ENCODE measurements at places on chromosomes 6 and 20.

DNA sequence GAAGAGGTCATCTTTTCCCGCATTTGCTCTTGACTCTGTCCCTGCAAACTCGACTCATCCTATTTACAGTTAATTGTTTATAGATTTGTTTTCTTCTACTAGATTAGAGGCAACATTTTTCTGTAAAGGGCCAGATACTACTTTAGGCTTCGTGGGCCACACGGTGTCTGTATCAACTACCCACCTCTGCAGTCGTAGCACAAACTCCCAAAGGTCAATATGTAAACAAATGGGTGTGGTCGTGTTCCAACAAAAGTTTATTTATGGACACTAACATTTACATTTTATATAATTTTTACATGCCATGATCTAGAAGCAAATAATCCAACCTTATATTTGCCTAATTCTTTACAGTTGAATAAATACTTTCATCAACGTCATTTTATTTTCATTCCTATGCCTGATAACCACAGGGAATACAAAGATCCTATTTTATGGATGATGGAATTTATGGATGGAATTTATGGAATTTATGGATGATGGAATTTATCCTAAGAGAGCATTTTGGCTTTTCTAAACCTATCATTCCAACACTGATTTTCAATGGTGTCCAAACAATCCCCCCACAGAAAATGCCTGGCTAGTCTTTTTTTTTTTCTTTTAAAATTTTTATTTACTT is 232.8 kb downstream of the MYLK4 start:
- DNase-seq: no peak

GRCh38 chr6:94953867-94954631 is 623.3 kb upstream of the MANEA start:
- no peak for DNase-seq

DNA sequence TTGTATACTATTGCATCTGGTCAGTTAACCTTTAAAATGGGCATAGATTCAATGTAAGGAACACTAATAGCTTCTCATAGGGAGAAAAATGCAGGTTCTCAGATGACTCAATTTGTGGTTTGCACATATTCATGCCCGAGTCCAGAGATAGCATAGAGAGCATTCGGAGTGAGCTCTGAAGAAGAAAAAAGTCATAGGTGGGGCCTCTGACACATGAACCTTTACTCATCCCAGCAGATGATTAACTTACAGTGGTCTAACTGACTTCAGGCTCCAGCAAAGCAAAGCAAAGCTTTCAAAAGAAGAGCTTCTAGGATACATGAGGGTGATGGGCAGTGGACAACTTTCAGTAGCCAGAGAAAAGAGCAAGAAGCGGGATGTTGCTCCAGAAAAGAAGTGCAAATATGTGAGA is 55.3 kb upstream of the BTN3A2 start:
- no peak for DNase-seq

DNA sequence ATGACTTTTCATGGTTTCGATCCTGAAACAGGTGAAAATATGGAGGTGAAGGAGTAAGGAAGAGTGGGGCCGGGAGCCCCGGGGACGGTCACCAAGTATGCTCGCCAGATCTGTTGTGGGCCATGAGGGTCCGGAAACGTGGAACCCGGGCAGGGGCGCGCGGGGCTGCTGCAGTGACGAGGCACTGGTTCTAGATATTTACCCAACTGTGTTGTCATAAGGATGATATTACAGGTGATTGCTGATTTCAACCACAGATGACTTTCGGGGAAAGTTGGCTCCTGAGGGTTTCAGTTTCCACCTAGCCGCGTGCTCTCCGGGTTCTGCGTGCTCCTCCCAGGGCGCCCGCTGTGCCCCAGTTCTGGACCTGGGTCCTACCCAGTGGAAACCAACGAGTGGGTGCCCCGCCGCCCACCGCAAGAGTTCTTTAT is 12.2 kb downstream of the RAET1G start:
- DNase-seq: no peak

GRCh38 chr6:162046324-162046723 is 681.2 kb downstream of the PRKN start:
- no peak for DNase-seq

DNA sequence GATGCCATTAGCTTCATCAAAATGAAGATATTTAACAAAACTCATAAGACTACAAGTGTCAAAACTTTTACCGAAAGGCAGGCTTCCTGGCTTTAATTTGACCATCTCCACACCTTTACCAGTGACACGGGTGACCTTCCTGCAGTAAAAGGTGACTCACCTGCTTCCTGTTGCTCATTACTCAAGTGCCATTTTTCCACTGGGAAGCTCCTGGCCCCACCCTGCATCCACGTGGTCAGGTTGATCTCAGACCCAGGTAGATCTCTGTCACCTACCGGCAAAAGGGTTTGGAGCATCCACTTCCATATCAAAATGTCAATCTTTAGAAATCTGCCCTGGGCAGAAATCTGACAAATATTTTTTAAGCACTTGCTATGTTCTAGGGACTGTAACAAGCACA is 31.9 kb upstream of the CDH4 start:
- DNase-seq: no peak

DNA sequence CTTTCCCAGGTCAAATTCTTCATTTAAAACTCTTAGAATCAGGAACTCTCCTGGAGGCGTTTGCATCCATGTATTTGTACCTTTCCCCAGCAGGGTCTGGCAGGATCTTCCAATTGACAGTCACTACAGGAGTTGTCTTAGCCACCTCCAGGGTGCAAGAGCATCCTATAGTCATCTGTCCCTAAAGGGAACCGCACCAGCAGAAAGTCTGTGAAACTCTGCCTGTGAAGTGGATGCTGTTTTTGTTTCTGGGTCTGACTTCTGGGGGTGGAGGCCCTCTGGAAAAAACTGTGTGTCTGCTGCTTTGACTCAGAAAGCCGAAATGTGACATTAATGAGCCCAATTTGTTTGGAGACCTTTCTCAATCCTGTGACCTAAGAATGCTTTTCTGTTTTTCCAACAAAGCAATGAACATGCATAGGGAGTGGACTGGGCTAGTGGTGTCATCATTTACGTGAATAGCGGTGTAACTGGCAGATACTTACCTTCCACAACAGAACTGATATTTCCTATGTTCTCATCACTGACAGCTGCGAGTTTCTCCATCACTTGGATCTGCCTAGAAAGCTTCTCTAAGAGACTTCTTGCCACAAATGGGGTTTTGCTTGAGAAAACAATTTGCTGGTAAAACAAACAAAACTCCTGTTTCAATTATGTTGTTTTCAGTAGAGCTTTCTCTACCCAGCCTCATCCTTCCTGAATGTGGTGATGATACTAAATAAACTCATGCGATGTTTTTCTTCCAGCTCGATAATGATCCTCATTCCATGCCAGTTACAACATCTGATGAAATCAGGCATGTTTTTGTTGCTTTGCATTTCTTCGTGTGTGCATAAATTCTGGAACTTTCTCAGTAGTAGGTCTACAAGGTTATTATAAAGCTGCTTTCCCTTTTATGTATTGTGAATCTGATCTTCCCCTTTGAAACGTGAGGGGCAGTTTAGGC is 33.3 kb upstream of the ARMH2 start:
- DNase-seq: no peak

- DNase-seq: no peak
Observed at GRCh38 chr6:168075787-168076202, 3.2 kb downstream of the FRMD1 start.

DNA sequence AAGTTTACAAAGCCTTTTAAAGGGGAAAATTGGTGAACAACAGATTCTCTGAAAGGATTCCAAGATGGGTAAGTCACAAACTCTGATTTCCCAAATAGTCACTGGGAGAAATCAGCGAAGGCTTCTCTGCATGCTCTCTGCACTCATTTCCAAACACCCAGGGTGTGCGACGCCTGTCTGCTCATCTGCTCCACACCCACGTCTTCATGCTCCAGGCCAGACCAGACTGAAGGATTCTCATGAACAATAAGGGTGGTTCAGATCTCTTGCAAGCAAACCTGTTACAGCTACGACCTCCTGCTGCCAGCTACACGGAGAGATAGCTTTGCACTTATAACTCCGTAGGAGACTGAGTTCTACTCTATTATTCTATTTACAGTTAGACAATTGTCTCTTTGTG is 1.4 kb downstream of the MC3R start:
- no peak for DNase-seq

DNA sequence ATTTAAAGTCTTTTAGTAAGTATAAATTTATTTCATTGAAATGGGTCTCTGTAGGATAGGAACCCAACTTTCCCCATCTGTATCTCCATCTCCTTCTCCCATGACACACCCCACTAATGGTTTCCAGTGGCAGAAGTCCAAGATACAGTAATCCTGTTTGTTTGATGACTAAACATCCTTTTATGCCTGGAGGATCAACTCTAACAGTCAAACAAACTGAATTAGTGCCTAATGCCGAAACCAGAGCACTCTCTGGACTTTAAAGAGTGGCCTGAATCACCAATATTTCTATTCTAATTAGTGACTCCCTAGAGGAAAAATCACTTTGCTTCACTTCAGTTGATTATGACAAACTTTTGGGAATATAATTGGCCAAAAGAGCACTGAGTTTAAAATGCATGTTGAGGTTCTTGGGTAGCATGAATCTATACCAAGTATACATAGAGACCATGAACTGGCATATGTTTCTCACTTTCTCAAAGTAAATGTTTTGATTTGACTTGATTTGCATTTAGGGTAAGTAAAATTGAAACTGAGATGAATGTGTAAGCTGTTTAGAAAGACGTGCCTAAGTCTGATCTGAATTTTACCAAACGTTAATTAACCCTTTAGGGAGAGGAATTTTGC is 776.4 kb upstream of the NRSN1 start:
- no peak for DNase-seq

GRCh38 chr6:2684103-2684749 is 66.5 kb downstream of the MYLK4 start:
- no peak for DNase-seq

GRCh38 chr6:13688692-13689196 is 22.9 kb downstream of the RANBP9 start:
- no peak for DNase-seq

DNA sequence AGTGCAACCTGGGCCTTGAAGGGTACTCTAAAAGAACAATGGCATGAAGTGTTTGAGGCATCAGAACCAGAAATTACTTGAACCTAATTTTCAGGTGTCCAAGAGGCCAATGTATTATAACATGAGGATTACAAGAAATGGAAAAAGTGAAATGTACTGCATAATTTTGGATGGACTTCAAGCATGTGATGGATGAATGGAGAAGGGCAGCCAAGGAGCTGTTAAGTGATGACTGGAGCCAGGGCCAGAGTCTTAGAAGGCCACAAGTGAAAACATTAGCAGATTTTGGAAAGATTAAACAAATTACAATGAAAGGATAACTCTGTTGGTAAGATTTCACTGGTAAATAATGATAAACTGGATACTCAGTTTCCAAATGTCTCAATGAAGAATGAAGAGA is 738.2 kb downstream of the CD109 start:
- no peak for DNase-seq

- DNase-seq: no peak
Observed at GRCh38 chr20:46307139-46307998, 929 bp downstream of the CDH22 start.

GRCh38 chr20:7420345-7420744 is 519.9 kb downstream of the HAO1 start:
- DNase-seq: no peak

DNA sequence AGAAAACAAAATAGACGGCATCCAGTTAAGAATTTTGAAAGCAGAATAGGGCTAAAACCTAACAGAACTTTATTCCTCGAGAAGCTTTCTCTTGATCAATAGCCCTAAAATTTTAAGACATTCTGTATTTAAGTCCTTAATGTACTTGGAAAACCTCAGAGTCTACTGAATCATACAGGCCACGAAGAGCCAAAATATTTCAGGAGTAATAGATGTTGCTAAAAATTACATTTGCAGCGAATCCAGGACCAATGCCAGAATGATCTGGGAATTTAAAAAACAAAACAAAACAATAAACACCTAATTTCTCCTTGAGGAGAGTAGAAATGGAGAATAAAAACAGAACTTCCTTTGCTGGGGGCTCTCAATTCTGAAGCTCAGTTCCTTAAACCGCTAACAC is 23.3 kb downstream of the ATXN1 start:
- DNase-seq: no peak

DNA sequence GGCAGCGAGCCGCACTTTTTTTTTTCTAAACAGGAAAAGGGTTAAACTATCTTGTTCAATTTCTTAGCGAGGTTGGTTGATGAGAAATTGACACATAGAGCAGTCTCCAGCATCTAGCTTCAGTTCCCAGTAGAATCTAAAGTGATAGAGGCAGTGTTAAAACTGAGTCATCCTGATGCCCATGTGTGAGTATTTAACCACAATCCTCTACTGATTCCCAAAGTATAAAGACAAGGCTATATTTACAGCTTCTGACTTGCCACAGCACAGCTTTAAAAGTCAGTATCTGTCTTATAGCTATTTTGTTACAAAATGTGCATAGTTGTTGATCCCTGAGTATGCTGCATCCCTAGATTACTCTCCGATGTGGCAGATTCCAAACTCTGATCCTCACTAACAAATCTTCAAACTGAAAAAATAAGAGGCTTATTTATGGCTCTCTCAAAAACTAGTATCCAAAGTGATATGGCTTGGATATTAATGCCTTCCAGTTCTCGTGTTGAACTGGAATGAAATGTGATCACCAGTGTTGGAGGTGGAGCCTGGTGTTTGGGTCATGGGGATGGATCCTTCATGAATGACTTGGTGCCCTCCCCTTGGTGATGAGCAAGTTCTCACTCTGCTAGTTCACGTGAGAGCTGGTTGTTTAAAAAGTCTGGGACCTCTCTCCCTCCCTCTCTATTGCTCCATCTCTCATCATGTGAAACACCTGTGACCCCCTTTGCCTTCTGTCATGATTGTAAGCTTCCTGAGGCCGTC is 13.1 kb upstream of the POPDC3 start:
- no peak for DNase-seq

- DNase-seq: no peak
Observed at GRCh38 chr20:10637031-10637559, 36.7 kb downstream of the JAG1 start.

DNA sequence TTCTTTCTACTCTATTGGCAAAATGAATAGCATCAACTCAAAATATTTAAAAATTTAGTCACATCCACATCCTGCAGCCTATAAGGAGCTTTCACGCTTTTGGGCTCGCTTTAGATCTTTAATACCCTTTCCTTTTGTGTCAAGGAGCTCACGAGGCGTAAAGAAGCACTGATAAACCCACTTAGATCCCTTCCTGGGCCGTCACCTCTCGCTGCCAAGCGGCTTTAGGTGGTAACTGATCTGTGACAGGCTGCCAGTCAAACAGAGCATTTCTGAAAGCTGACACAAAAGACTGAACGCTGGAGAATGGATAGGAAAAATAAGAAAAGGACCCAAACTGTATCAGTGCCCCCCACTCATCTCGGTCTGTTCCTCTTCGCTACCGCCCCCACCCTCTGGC is 385.7 kb upstream of the MMS22L start:
- no peak for DNase-seq

DNA sequence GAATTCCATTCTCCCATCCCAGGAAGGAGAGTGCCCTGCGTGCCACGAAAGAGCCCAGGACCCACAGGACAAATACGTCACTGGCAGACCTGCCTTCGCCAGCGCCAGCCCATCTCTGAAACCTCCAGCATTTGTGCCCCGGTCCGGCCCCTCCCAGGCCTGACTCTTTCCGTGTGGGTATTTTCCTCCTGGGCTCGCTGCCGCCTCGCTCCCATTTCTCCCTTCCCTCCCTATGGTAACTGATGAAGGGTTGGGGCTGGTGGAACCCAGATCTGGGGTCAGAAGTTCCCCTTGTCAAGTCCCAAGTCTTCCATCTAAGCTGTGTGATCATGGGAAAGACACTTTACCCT is 208.5 kb downstream of the LRFN2 start:
- no peak for DNase-seq
